ENCODE measurements at places on chromosomes 12 and 14. TPM values are rescaled to one million over a fixed set of nuclear protein-coding genes. Genes with fewer than 3 reads are reported as not detected.

Gene SLCO1B1
- not detected for total RNA-seq

- H3K27me3 ChIP-seq, result no peaks in the 10 kb centered on the region
- H3K4me3 ChIP-seq, result no peak overlapping the region
- no peak for DNase-seq
- H3K36me3 ChIP-seq, result peaks cover 38% of the 10 kb centered on the region
- no peaks in the 10 kb centered on the region for H3K4me1 ChIP-seq
Measured at GRCh38 chr12:117402363-117402762, 40.9 kb upstream of the NOS1 start.

Gene TBX5
- not detected for total RNA-seq

DNA sequence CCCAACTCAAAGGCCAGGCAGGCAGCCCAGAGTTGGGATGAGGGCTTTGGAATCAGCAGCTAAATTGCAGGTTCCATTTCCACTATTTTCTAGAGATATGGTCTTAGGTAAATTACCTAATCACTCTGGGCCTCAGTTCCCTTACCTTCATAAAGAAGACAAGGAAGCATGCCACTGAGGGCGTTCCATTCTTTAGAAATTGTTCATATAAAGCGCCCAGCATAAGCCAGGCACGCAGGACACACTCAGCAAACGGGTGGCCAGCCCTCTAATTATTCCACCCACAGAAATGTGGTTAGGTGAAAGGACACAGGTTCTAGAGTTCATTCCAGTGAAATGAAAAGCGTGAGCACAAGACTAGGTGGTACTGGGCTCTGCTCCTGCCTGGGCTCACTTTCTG, 87.9 kb upstream of the BCL11B start:
- DNase-seq, result no peak
- H3K4me3 ChIP-seq, result no peak overlapping the region
- no peaks in the 10 kb centered on the region for H3K36me3 ChIP-seq
- H3K27ac ChIP-seq, result no peak overlapping the region
- H3K27me3 ChIP-seq, result no peaks in the 10 kb centered on the region

- H3K27me3 ChIP-seq, result no peaks in the 10 kb centered on the region
- no peak overlapping the region for H3K27ac ChIP-seq
- H3K4me3 ChIP-seq, result no peak overlapping the region
Measured at GRCh38 chr12:20077618-20078017, 290.7 kb upstream of the PDE3A start.

GRCh38 chr12:19402211-19402610, 37.1 kb upstream of the AEBP2 start:
- no peak overlapping the region for H3K4me3 ChIP-seq
- H3K27me3 ChIP-seq, result no peaks in the 10 kb centered on the region
- H3K36me3 ChIP-seq, result no peaks in the 10 kb centered on the region
- H3K4me1 ChIP-seq, result peaks cover 23% of the 10 kb centered on the region

DNA sequence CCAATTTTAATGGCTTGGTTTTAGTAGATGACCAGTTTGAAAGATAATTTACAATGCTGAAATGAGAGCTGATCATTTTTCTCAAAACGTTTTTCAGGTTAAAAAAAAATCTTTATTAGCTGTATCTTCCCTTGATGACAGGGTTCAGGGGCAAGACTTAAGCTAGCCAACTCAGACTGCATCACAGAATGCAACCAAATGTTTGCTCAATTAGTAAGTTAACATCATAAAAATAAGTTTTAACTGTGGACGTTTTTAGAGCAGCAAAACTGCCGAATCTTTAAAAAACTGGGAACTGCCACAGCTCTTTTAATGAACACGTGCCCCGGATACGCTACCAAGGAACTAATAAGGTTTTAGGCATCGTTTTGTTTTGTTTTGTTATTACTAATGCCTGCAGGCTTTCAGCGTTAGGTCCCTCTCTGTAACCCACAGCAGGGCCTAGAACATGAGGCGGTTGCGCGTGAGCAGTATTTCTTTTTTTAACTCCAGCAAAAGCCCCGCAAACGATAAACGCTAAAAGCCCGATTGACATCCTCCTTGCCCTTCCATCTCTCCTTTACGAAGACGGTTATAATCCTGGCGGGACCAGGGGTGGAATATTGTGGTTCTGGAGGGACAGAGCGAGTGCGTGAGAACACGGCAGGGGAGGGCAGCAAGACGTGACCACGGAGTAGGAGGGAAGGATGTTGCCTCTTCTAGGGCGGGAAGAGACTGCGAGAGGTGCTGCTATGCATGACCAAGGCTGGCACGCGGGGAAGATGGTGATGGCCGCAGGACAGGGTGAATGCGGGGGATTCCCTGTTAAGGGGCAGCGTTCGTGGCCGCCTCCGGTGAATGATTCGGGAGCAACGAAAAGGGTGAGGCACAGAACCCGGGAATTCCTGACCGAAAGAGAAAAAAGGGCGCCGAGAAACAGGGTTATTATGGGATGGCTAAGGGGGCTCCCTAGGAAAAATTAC, 652 bp downstream of the SUPT16H start:
- H3K4me3 ChIP-seq, result peak overlapping the region; percentile 91
- no peaks in the 10 kb centered on the region for H3K27me3 ChIP-seq
- peaks cover 40% of the 10 kb centered on the region for H3K36me3 ChIP-seq

Gene VWF
- 0.73 TPM for total RNA-seq

Gene RECQL
- 44.7 TPM for total RNA-seq

Gene TMEM30B
- 6.2 TPM for total RNA-seq

DNA sequence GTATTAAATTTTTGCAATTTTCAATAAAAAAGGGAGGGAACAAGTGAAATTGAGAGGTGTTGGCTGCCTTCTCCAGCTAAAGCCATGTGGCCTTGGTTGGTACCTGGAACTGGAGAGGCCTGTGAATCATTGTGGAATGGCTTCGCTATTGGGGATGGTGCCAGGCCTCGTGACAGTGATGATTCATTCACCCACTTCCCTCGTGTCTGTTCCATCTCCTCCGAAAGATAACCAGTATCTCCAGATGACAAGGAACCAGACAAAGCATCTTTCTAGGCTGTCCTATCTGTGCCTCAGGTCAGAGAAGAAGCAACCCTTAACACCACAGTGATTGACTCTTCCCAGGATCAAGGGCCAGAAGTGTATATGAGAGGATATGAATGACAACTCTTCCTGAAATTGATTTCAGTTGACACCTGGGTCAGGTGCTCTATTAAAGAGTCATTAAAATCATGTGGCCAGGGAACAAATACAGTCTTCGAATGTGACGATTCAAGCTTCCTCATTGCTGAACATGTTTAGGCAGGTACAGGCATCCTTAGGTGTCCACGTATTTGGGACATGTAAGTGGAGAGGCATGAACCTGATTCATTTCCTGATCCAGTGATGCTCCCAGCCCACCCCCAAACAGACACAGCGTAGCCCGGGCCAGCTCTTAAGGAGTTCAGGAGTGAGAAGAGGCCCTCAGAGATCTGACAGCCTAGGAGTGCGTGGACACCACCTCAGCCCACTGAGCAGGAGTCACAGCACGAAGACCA, at the start of gene RNASE7:
RNASE7 (plus strand) TSS at position 687 of the 758 bp plus-strand sequence. CDS start 631 bp downstream, outside the sequence.
- H3K4me1 ChIP-seq, result peaks cover 31% of the 10 kb centered on the region
- no peaks in the 10 kb centered on the region for H3K27me3 ChIP-seq
- DNase-seq, result no peak

Gene KRT1
- not detected for total RNA-seq

DNA sequence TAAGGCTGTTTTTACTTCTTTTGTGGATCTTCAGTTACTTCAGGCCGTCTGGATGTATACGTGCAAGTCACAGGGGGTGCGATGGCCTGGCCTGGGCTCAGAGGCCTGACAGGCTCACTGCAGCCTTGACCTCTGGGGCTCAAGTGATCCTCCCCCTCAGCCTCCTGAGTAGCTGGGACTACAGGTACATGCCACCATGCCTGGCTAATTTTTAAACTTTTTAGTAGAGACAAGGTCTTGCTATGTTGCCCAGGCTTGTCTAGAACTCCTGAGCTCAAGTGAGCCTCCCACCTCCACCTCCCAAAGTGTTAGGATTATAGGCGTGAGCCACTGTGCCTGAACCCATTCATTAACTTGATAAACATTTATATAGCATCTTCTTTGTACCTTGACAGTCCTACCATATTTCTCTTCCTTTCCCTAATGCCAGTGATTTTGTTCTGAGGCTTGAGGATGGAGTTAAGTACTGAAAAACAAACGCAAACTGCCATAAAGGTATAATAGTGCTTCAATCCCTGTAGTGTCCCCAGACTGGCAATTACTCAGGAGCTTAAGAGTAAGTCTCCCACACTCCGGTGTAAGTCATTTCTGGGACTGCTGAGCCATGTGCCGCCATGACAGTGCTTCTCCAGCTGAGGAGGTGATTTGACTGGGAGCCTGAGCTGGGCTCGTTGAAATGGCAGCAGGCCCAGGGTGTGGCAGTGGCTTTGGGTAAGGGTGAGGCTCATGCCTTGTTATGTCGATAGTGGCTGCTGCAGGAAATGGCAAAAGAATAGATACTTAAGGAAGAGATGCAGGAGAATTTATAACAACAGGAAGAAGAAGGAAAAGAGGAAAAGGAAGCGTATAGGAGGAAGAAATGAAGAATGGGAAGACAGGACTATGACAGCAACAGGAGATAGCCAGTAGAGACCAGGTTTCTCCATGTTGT, 43.7 kb upstream of the HECTD1 start:
- no peak overlapping the region for H3K27ac ChIP-seq
- H3K4me1 ChIP-seq, result no peaks in the 10 kb centered on the region
- no peak for DNase-seq
- no peak overlapping the region for H3K4me3 ChIP-seq
- no peaks in the 10 kb centered on the region for H3K36me3 ChIP-seq

DNA sequence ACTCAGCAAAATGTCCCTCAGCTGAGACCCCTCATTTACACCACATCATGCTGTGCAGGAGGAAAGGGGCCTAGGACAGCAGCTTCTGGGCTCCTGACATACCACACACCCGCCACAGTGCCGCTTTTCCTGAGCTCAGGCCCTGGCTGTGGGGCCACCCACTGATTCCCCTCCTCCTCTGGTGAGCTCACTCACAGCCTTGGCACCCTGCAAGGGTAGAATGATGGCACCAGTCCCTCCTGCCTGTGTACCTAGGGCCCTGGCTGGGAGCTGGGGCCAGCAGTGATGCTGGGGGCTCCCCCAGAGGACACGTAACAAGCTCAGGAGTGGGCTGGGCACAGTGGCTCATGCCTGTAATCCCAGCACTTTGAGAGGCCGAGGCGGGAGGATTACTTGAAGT, 44.4 kb downstream of the PLEKHD1 start:
- DNase-seq, result no peak
- no peaks in the 10 kb centered on the region for H3K4me1 ChIP-seq
- no peaks in the 10 kb centered on the region for H3K27me3 ChIP-seq
- H3K36me3 ChIP-seq, result no peaks in the 10 kb centered on the region
- H3K27ac ChIP-seq, result no peak overlapping the region

GRCh38 chr14:100727873-100728240, 1.2 kb downstream of the DLK1 start:
- no peak overlapping the region for H3K27ac ChIP-seq
- no peak overlapping the region for H3K4me3 ChIP-seq
- no peak for DNase-seq
- peaks cover 12% of the 10 kb centered on the region for H3K4me1 ChIP-seq
- no peaks in the 10 kb centered on the region for H3K36me3 ChIP-seq

DNA sequence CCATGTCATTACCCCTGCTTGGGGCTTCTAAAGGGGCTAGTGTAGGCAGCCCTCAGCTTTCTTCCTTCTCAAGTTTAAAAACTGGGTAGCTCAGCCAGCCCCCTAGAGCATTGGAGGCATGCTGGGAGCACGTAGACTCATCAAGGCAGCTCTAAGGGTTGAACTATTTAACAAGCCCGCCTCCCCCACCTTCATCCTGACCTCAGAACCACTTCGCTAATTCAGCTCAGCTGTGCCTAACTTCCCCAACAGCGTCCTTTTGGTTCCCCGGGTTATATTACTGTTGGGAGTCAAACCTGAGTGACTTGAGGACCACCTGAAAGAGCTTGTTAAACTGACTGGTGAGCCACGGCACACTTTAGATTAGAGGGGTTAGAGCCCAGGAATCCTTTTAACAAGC, 30.1 kb downstream of the MAX start:
- no peaks in the 10 kb centered on the region for H3K27me3 ChIP-seq
- DNase-seq, result no peak
- H3K4me1 ChIP-seq, result no peaks in the 10 kb centered on the region
- no peak overlapping the region for H3K4me3 ChIP-seq
- H3K36me3 ChIP-seq, result no peaks in the 10 kb centered on the region

Gene POTEM
- not detected for total RNA-seq

DNA sequence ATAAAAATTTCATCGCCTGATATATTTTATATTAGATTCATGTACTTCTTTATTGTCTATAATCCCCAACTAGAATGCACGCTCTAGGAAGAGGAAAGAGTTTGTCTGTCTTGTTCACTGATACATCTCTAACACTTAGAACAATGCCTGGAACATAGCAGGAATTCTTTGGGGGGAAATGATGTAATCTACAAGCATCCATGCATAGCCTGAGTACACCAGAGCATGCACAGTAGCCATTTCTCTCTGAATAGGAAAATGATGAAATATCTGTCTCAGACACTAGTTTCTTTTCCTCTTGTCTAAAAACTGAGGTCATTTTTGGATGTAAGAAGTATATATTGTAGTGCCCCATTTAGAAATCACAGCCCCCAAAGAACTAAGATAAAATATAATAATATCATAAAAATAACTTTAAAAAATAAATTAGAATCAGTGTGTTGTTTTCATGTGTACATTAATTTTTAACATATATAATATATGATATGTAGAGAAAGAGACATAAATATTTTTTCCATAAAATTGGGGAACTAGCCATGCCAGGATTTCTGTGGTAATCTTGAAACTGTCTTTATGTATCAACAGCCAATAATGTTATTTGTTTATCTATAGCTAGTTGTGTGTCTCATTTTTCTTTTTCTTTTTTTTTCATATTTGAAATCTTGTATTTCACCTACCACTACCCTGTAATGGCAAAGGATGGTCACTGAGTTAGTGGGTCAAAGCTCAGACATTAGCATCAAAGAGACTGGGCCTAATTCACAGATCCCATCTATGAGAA, 155.6 kb upstream of the TMCC3 start:
- no peak overlapping the region for H3K4me3 ChIP-seq
- H3K36me3 ChIP-seq, result no peaks in the 10 kb centered on the region
- peaks cover 3% of the 10 kb centered on the region for H3K4me1 ChIP-seq
- DNase-seq, result peak; percentile 5
- H3K27me3 ChIP-seq, result no peaks in the 10 kb centered on the region

Gene PTPN11
- 90.6 TPM for total RNA-seq

DNA sequence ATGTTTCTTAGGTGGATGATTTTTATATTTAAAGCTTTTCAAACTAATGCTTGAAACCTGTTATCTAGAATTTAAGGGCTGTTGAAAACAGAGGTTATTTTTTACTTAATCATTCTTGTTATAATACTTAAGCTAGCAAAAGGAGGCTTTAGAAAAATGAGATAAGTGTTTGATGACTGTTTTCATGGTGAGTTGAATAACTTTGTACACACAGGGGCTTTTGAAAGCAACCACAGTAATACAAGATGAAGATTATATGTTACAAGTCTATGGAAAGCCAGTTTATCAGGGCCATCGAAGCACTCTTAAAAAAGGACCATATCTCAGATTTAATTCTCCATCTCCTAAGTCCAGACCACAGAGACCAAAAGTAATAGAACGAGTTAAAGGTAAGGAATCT, 33.3 kb downstream of the KIAA0586 start:
- DNase-seq, result no peak
- no peak overlapping the region for H3K4me3 ChIP-seq
- H3K36me3 ChIP-seq, result peaks cover 36% of the 10 kb centered on the region
- H3K27me3 ChIP-seq, result no peaks in the 10 kb centered on the region

Gene JPH4
- 0.10 TPM for total RNA-seq

All from SJCRH30 (cell line).